ENCODE measurements at places on chromosomes 2 and 18. TPM values are rescaled to one million over a fixed set of nuclear protein-coding genes. Genes with fewer than 3 reads are reported as not detected.

DNA sequence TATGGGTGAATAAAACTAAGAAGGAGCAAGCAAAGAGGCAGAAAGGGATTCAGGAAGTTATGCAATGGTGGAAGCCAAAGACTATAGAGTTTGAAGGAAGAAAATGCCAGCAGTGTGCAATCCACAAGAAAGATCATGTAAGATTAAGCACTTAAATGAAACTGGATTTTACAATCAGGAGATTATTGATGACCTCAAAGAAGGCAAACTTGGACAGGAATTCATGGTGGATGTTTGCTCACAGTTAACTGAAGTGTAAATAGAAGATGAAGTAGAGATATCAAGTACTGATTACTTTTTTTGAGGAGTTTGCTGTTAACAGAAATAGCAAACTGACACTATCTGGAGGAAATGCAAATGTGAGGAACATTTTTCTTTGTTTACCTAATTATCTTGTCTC, 308.9 kb downstream of the RND3 start:
- DNase-seq, result no peak

DNA sequence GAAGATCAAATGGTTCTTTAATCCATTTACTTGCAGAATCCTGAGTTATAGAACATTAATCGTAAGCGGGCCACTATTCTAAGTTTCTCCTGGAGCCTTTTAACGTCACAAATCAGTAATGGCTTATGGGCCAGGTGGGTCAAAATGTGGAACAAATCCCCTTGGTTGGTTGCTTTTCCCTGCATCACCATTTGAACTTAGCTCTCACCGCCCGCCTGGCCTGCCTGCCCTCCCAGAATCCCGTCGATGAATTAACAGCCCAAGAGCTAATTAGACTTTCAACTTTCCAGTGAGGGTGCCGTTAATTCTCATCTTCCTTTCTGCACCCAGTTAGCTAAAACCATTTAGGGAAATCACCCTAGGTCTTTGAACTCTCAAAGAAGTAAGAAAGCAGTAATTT, 205.5 kb downstream of the RNF152 start:
- no peak for DNase-seq

DNA sequence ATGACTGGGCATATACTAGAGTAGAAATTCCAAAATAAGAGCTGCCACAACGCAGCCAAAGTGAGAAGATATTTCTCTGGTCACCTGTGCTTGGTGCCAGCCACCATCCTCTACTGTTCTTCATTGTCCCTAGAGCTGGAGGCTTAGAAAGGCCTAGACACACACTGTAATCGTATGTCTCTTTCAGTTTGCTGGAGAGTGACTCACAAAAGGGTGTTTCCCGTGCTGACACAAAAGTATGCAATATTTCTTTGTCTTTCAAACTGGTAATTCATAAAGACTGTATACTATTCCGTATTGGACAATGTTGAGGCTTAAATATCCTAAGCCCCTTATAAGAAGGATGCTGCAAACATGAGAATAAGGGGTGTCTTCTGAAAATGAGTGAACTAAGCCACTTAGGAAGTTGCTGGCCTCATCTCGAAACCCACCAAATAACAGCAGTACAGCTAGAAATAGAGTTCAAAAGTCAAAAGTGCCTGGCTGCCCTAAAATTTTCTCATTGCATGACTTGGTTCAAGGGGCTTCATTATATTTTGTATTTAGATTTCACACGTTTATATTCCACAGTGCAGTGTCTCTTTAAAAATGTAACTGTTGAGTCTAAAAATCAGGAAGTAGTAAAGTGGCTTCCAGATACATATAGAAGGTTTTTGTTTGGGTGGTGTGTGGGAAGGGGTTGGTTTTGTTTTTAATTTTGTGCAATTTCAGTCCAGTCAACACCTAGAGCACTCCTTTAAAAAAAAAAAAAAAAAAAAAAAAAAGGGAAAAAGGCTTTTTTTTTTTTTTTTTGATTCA, 601.1 kb downstream of the ARHGAP15 start:
- no peak for DNase-seq

Gene L3MBTL4
- 11.9 TPM for total RNA-seq

Gene FLACC1
- total RNA-seq, result 0.95 TPM

Gene DNAJC5G
- total RNA-seq, result not detected

Gene PLEK
- 0.98 TPM for total RNA-seq
